ENCODE measurements at places on chromosomes 7 and 10. TPM values are rescaled to one million over a fixed set of nuclear protein-coding genes. Genes with fewer than 3 reads are reported as not detected.

GRCh38 chr10:116247691-116248090 lies 25.3 kb downstream of the GFRA1 start:
- no peak for DNase-seq

DNA sequence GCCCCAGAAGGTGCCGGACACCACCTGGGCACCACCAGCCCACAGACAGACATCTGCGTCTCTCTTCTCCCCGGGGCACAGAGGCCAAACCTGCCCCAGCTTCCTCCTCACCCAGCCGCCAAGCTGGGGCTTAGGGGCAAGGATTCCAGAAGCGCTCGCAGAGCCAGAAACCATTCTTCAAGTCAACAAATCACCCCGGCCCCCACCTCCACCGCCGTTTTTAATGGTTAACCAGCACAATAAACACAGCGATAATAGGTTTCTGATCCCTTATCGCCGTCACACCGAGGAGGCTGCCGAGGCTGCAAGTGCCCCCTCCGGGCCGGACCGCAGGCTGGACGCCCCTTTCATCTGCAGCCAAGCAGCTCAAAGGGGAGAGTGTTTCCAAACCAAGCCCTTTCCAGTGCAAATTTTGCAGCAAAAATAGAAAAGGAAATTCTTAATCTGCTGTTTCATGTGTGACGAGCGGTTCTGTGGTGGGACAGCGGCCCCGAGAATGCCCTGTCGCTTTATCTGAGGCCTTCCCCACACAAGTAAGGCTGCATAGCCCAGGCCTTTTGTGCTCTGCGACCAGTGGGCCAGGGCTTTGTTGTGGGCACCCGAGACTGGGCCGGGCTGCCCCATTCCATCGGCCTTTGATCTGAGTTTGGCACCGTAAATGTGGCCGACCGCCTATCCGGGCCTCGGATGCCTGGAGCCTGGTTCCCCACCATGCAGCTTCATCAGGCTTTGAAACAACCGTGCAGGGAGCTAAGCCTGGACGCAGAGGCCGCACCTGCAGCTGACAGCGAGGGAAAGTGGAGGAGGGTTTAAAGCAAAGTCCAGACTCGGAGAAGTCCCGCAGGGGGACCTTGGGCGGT lies 83.2 kb downstream of the FOXL3 start:
- no peak for DNase-seq

- DNase-seq, result no peak
Observed at GRCh38 chr10:70729763-70730357, 55.3 kb downstream of the TBATA start.

Gene PNLIPRP3
- 2.4 TPM for total RNA-seq

Gene GHRHR
- total RNA-seq, result not detected

DNA sequence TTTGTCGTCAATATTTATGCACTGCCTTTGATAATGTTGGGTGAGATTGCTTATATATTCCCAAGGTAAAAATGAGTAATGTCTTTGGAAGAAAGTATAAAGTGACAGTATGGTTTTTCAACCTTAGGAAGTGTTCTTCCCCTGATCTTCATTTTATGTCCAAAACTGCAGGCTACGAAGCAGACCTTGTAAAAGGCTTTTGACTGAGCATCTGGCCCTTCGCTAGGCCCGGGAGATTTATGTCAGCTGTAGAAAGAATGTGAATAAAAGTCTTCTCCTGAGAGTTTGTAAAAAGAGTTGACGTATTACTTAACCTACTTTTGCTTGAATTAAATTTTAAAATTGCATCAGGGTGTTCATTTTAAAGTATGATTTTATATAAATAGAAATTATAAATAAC lies 116.8 kb downstream of the CPED1 start:
- no peak for DNase-seq

- no peak for DNase-seq
Observed at GRCh38 chr7:97020601-97020995, 4.0 kb downstream of the DLX5 start.

GRCh38 chr7:95715274-95715673 lies 57.1 kb upstream of the DYNC1I1 start:
- no peak for DNase-seq

DNA sequence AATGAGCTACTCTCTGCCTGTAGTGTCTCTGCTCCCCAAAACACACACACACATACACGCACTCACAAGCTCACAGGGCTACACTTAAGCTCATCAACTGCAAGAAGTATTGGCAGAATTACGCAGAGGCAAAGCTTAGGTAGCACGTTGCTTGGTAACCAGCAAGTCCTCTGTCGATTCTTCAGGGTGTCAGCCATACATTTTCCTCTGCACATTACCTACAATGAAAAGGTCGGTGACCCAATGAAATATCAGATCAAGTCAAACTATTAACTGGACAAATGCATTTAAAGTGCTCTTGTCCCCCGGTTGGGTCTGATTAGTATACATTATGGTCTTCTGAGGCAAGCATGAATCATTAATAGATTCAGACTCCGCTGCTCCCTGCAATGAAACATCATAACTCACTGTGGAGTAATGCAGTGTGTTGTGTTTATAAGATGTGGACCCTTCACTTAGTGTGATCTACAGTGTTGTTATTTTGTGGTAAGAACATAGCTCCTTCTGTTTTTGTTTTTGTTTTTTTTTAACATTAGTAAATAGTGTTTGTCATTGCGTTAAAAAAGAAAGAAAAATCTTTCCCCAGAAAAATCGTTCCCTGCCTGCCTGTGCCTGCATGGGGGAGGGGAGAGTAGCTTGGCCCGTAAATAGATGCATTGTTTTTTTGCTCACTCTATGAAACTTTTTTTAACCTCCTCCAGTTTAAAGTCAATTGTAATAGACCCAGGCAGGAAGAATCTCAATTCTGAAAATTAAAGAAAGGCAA lies 325.5 kb downstream of the SFMBT2 start:
- no peak for DNase-seq

GRCh38 chr10:102559764-102560163 lies 56.0 kb downstream of the SUFU start:
- no peak for DNase-seq

GRCh38 chr10:129715805-129716204 lies 248.3 kb downstream of the EBF3 start:
- no peak for DNase-seq

GRCh38 chr10:19920075-19920726 lies 104.0 kb downstream of the PLXDC2 start:
- DNase-seq, result no peak

DNA sequence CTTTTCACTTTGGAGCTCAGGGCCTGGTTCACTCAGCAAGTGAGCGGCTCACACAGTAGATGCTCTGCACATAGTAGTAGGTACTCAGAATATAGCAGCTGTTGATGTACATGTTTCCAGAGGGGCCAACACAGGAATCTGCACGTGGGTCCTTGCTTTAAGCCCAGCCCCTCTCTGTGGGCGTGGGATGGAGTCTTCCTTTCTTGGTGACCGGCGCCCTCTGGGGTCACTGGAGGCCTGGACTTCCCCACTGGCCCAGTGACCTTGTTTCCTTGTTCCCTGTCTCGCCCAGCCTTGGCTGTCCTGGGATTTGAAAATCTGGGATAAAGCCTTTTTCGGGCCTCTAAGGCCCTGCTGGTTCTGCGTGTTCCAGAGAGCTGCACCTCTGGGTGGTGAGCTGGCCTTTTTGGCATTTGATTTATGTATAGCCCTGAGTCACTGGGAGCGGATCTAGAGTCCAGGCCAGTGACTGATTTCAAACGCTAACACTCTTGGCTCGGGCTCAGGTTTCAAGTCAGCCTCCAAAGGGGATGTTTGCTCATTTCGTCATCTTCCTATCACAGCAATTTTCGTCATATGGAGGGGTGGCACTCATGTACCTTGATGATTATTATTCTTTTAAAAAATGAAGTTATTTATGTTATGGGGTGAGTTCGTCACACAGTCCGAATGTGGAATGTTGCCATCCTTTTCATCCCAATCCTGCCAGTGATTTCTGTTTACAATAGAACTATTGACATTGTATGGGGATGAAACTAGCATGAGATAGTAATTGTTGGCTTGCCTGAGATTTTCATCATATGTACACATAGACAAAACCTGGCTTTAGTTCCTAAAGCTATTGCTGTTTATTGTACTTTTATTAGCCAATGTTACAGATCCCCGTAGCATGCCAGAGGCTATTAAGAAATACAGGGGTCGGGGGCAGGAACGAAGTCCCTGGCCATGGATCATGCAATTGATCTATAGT lies 65.5 kb downstream of the CUX1 start:
- no peak for DNase-seq

DNA sequence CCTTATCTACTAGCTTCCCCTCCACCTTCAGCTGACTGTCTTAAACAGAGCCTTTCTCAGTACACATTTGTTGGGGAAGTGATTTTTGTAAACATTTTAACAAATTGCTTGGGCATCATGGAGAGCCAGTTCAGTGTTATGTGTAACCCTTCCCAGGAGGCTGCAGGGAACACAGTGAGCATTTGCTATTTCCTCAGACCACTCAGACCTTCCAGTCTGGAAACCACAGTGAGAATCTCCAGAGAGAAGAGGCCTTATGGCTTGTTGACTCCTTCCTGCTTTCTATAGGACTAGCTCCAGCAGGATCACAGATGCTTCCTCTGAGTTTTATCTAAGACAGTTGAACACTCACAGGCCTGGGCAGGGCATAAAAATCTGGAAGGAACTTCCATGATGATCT lies 409.8 kb upstream of the NPVF start:
- no peak for DNase-seq

DNA sequence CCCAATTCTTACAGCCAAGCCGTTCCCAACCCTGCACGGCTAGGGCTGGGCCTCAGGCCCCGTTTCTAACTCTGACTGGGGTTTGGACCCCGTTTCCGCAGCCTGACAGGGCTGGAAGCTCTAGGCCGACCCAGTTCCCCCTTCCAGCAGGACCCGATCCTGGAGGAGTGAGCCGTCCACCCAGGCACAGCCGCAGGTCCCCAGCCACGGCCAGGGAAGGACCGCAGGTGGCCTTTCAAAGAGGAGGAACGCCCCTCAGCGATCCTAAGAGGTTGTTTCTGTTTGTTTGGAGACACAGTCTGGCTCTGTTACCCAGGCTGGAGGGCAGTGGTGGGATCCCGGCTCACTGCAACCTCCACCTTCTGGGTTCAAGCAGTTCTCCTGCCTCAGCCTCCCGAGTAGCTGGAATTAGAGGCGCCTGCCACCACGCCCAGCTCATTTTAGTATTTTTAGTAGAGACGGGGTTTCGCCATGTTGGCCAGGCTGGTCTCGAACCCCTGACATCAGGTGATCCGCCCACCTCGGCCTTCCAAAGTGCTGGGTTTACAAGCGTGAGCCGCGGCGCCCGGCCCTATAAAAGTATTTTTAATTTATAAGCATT lies 778 bp upstream of the GET4 start:
- no peak for DNase-seq

- no peak for DNase-seq
Observed at GRCh38 chr10:122974023-122974422, 6.2 kb upstream of the PSTK start.

Gene FKBP6
- not detected for total RNA-seq

DNA sequence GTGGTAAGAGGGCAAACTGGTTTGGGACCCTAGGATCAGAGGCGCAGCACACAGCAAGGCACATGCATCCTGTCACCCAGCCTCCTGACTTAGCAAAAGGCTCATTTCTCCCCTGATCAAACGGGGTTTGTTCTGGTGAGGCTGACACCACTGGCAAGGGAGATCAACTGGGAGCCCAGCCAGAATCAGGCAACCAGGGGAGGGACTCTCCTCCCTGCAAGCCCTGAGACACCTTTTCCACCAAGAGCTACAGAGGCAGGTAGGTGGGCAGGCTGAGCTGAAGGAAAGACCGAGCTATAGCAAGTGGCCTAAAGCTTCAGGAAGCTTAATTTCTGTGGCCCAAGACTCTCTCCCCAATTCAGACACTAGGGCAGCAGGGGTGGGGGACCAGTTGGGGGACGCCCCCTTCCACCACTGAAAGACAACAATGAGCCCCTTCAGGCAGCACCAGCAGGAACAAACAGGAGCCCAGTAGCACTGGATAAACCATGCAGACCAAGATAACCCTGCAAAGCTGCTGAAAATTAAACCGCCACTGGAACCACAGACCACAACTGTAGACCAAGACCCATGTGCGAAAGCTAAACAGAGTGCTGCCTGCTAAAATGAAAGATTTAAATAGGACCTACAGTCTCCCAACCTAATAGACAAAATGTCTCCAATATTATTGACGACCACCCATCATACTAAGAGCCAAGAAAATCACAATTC lies 27.1 kb upstream of the SAR1A start:
- DNase-seq, result no peak

DNA sequence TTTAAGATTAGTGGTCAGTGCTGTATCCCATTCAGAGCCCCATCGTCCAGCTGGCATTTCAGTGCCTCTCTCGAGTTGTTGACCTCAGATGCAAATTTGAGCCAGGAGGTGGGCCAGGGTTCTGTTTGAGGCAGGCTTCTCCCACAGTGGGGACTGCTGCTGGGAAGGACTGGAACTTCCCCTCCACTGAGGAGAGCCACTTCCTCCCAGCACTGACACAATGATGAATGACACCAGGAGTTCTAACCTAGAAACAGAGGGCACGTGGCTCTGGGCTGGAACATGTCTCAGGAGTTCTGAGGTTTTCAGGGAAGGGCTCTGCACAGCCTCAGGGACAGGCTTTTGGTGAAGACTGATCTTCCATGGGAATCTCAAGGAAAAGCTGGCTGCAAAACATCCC lies 18.3 kb upstream of the BTBD16 start:
- no peak for DNase-seq

DNA sequence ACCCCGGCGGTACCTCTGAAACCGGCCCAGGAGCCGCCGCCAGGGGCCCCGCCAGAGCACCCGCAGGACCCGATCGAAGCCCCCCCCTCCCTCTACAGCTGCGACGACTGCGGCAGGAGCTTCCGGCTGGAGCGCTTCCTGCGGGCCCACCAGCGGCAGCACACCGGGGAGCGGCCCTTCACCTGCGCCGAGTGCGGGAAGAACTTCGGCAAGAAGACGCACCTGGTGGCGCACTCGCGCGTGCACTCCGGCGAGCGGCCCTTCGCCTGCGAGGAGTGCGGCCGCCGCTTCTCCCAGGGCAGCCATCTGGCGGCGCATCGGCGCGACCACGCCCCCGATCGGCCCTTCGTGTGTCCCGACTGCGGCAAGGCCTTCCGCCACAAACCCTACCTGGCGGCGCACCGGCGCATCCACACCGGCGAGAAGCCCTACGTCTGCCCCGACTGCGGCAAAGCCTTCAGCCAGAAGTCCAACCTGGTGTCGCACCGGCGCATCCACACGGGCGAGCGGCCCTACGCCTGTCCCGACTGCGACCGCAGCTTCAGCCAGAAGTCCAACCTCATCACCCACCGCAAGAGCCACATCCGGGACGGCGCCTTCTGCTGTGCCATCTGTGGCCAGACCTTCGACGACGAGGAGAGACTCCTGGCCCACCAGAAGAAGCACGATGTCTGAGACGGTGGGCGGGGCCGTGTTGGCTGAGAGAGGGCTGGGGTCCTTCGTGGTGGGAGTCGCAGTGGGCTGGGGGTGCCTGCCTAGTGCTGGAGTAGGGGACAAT lies 3.8 kb downstream of the REPIN1 start:
- DNase-seq, result no peak

Gene SFTPD
- 1.1 TPM for total RNA-seq

GRCh38 chr10:86225103-86225782 lies 141.4 kb downstream of the GRID1 start:
- no peak for DNase-seq

- DNase-seq, result no peak
Observed at GRCh38 chr7:2517026-2517425, 2.5 kb upstream of the LFNG start.
